ENCODE measurements at places on chromosomes 4 and X. TPM values are rescaled to one million over a fixed set of nuclear protein-coding genes. Genes with fewer than 3 reads are reported as not detected.

DNA sequence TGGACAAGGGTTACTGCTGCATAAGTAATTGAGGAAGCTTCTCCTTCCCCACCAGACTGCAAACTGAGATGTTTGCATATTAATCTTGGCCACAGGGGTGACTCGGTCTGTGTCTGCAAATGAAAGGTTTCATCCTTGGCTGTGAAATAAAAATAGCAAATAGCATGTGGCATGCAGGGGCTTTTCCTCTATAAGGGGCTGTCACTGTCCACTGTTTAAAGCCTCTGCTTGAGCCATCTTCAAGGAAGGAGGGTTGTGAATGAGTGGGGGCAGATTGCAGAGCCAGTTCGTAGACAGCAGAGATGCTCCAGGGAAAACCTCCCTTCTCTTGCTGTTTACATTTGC, 33.3 kb downstream of the TMSB4X start:
- no peak for DNase-seq

SSX2 gene
- not detected for total RNA-seq

SRPX2 gene
- 12.6 TPM for total RNA-seq

DNA sequence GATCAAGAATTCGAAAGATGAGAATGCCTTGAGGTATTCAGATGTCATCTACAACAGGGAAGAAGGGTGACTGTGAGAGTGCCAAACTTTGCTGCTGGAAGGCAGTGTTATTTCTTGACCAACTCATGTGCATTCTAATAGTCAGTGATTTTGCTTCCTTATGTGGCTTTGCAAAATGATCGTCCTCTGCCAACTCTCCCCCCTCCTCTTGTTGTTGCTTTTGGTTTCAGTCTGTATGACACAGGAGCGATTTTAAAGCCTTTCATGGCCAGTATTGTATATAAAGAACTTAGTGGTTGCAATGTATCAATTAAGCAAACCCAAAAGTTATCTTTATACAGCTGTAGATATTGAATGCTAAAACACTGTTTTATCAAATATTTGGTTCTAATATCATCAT, 379.1 kb downstream of the IL1RAPL1 start:
- DNase-seq, result no peak

DNA sequence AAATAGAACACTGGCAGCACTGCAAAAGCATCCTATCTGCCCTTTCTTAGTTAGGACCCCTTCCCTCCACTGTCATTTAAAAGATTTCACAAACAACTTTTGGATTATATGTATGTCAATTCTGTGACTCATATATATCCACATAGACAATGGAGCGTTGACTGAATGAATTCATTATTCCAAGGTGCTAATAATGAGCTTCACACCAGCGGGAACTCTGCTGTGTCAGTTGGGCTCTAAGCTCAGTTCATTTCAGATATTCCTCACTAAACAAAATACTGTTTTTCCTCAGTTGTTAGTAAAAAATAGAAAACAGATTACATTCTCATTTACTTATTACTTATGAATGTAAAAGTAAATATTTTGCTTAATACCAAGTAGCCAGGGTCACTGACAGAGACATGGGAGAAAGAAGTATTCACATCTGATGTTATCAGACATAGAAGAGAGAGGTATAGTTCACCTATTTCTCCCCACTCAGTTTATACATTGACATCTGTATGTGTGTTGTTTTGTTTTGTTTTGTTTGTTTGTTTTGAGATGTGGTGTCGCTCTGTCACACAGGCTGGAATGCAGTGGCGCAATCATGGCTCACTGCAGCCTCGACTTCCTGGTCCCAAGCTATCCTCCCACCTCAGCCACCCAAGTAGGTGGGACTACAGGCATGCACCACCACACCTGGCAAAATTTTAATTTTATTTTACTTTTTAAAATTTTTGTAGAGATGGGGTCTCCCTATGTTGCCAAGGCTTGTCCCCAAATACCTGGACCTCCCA, 10.9 kb downstream of the NFKB1 start:
- DNase-seq, result no peak
